ENCODE measurements at places on chromosomes 3 and 15. TPM values are rescaled to one million over a fixed set of nuclear protein-coding genes. Genes with fewer than 3 reads are reported as not detected.

TMEM212 gene
- total RNA-seq: not detected

FETUB gene
- total RNA-seq: not detected

HAPLN3 gene
- total RNA-seq: 6.9 TPM

GPR62 gene
- not detected for total RNA-seq

MYZAP gene
- total RNA-seq: not detected

MRPL47 gene
- total RNA-seq: 25.4 TPM

STRIT1 gene
- not detected for total RNA-seq

HTR3E gene
- total RNA-seq: not detected

FGD5 gene
- 0.85 TPM for total RNA-seq

GOLGA6L10 gene
- 0.19 TPM for total RNA-seq

TMIE gene
- not detected for total RNA-seq

SLC28A1 gene
- under 0.01 TPM for total RNA-seq

CD200R1 gene
- total RNA-seq: under 0.01 TPM

CASR gene
- total RNA-seq: not detected

SLC51A gene
- not detected for total RNA-seq

DGKG gene
- 4.4 TPM for total RNA-seq

MKRN3 gene
- total RNA-seq: under 0.01 TPM

COL6A5 gene
- total RNA-seq: not detected

GUCA1C gene
- not detected for total RNA-seq

CCR9 gene
- not detected for total RNA-seq

AGBL1 gene
- total RNA-seq: not detected

AHSG gene
- total RNA-seq: not detected

ARPP21 gene
- total RNA-seq: 6.5 TPM

CLDN1 gene
- total RNA-seq: 2.0 TPM

P2RY13 gene
- not detected for total RNA-seq

PROK2 gene
- not detected for total RNA-seq

LRRC31 gene
- total RNA-seq: not detected
